Fibroblast of villous mesenchyme (primary cell): ENCODE measurements at places on chromosomes 3 and 15. TPM values are rescaled to one million over a fixed set of nuclear protein-coding genes. Genes with fewer than 3 reads are reported as not detected.

TFDP2 gene
- total RNA-seq = 43.5 and 93.7 TPM in 2 replicates

CACNA2D2 gene
- not detected in 2 replicates for total RNA-seq

GRAMD2A gene
- total RNA-seq = under 0.01 and 0.43 TPM in 2 replicates

CPA3 gene
- total RNA-seq = under 0.01 TPM in 1 of 2 replicates, not detected in the other

KIF23 gene
- total RNA-seq = 34.5 and 60.5 TPM in 2 replicates
